ENCODE measurements at places on chromosomes 12 and 14.

DNA sequence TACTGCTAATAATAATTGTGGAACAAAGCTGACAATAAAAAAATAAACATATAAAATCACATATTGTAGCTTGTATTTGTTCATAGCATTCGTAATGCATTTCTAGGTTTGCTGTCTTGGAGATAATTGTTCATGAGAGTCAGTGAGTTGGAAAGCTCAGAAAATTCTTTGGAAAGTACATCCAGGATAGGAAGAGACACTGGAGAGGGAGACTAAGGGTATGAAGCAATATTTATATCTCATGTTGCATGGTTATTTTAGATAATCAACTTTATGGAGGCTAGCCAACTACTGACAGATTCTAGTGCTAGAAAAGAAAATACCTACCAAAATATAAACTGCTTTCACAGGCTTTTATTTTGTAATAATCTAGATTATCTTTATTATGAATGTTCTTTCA lies 1095.2 kb downstream of the FSCB start:
- DNase-seq, result no peak

- DNase-seq, result no peak
Measured at GRCh38 chr12:32651151-32651955, 27.7 kb upstream of the DNM1L start.

DNA sequence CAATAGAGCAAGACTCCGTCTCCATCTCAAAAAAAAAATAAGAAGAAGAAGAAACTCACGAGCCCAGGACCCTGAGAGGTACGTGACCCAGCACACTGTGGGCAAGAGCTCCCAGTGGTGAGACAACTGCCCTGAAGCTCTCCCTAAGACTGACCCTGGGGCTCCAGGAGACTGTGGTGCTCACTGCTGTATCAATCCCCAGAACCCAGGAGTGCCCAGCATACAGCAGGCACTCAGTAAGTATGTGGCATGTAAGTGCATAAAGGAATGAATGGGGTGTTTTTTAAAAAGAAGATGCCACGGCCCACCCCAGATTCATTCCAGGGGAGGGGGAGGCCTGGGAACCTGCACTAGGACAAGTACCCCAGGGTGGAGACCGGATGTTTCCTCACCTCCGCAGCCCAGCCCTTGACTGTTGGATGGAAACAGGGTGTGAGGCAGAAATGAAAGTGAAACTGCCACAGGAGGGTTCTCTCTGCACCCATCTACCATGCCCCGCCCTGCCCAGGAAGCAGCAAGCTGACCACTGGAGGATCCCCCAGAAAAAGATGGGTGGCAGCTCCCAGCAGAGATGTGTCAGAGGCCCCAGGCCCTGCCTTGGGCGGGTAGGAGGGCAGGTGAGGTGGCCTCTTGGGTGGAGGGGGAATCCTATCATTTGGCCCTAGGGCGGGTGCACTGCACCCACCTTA lies 12.2 kb downstream of the ITPK1 start:
- no peak for DNase-seq

- no peak for DNase-seq
Measured at GRCh38 chr12:41661141-41661765, 473.1 kb downstream of the PDZRN4 start.

DNA sequence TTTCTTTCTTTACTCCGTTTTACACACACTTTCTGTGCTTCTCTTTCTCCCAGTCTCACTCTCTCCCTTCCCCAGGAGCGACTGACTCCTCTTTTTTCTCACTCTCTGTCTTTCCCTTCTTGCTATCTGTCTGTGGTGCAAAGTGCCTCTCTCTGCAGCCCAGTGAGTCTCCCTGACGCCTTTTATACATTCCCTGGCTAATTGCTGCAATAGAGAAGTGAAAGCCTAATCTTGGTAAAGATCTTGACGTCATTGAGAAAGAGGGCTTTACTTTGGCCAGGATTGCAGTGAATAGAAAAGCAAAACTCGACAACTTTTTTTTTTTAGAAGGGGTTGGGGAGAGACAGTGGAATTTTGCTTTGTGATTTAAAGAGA lies 706 bp upstream of the DIO2 start:
- DNase-seq, result no peak

DNA sequence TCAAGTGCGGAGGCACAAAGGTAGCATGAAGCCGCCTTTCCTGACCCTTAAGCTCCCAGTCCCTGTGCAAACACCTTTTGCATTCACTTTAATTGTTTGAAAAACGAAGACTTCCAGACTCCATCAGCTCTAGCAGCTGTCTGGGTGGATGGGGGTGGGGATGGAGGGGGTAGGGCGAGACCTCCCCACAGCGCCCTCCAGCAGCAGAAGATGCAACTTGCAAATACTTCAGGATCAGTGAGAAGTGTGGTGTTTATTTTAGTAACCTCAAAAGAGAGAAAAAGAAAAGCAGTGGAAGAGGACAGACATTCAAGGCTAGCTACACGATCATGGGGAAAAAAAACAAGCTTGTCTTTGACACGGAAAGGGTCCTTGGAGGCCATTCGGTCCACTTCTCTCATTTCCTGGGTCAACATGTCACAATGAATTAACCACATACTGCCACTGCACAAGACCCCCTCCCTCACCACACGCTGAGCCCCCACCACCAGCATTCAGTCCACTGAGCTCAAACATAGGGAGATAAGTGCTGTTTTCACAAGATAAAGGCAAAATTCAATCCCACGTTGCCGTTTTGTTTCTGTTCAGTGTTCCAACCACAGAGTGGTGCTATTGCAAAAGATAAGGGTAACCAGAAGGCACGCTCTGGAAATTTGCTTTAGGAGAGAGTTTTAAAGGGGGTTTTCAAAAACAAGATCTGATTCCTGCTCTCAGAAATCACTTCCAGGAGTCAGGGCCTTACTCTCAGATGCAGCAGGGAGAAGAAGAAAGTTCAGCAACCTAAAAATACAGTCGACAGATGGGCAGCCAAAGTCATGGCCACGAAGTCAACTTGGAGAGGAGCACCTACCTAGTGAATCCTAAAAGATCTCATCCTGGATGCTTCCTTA lies 3.3 kb upstream of the NTF3 start:
- peak; percentile 65 for DNase-seq

GRCh38 chr14:86654558-86655184 lies 1124.7 kb downstream of the FLRT2 start:
- DNase-seq, result peak; percentile 11

GRCh38 chr12:71360013-71360412 lies 79.6 kb upstream of the LGR5 start:
- no peak for DNase-seq

GRCh38 chr14:44162197-44162596 lies 344.9 kb downstream of the FSCB start:
- no peak for DNase-seq

- no peak for DNase-seq
Measured at GRCh38 chr12:40184493-40185302, 40.1 kb upstream of the LRRK2 start.

DNA sequence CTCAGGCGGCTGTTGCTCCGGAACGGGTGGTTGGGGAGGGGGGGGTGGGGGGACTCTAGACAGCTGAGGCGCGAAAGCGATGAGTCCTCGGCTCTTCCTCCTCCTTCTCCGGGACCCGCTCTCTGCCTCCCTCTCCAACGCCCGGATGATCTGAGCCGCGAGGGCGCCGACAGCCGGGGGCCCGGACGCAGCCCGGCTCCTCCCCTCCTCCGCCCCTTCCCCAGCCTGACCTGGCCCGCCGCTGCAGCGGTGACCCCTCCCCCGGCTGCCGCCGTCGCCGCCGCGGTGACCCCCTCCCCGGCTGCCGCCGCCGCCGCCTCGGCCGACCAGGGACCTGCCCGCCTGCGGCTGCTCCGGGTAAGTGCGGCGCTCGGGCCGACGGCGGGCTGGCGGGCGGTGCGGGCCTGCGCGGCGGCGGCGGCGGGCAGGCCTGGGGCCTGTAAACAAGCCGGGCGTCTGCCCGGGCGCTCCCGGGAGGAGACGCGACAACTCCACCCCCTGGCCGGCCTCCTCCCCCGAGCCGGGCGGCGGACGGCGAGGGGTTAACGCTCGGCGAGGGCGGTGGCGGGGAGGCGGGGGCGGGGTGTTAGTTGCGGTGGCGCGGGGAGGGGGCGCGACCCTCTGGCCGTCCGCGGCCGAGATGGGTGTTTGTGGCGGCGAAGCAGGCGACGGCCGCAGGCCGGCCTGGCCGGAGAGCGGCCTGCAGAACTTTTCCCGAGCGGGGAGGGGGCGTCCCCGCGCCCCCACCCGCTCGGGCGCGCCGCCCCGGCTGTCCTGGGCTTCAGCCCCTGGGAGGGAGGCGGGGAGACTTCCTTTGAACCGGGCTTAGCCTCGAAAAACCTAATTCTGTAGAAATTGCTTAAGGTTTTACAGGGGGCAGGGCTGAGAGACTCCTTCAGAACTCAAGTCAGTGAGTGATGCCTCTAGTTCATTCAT lies 568 bp downstream of the PPM1A start:
- peak; percentile 55 for DNase-seq

DNA sequence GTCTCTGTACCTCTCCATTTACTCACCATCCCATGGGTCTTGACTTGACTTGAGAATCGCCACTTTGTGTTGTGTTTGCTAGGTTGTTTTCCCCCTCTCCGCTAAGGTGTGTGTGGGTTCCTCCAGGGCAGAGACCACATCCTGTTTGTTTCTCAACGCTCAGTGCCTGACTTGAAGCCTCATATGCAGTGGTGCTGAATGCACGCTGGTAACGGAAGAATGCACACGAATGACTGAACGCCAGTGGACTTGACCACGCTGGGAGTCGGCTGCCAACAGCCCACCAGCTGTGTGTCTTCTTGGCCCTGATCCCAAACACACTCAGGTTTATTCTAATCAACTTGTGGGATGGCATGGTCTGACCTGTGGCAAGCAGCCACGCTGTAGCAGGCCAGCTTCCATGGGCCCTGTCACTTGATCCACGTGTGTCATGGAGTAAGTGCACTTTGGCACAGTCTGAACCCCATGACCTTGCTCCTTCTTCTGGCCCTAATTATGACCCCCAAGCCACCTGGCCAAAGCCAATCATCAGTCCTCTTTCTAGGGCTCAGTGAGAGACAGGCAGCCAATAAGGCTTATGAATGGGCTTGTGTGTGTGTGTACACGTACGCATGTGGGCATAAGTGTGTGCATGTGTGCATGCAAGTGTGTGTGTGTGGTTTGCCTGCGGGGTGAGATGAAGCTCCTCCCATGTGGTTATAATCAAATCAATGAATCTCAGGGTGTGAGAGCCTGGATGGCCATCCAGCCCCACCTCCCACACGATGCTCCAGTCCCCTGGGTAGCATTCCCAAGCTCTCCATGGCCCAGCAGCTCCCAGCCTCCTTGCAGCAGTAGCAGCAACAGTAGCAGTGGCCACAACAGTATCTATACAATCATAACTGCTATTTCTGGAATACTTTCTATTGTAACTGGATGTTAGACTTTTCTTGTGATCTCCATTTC lies 6.4 kb upstream of the TC2N start:
- no peak for DNase-seq

GRCh38 chr14:81465507-81466228 lies 65.5 kb upstream of the STON2 start:
- DNase-seq, result no peak

DNA sequence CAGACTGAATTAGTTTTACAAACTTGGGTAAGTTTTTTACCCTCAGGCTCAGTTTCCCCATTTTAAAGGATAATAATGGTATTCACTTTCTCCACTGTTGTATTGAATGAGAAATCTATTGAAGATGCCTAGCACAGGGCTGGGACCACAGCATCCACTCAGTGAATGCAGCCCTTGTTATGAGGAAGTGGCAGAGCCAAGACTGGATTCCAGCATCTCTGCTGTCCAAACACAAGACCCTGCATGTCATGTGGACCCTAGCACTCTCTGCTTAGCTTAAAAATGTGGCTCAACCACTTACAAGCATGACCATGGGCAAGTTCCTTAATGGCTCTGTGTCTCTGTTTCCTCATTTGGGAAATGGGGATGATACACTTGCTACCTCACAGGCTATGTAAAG lies 24.1 kb upstream of the TRIM9 start:
- DNase-seq, result no peak

GRCh38 chr14:76123426-76124225 lies 28.1 kb upstream of the GPATCH2L start:
- no peak for DNase-seq

- DNase-seq, result no peak
Measured at GRCh38 chr12:91923864-91924263, 221.8 kb downstream of the BTG1 start.

DNA sequence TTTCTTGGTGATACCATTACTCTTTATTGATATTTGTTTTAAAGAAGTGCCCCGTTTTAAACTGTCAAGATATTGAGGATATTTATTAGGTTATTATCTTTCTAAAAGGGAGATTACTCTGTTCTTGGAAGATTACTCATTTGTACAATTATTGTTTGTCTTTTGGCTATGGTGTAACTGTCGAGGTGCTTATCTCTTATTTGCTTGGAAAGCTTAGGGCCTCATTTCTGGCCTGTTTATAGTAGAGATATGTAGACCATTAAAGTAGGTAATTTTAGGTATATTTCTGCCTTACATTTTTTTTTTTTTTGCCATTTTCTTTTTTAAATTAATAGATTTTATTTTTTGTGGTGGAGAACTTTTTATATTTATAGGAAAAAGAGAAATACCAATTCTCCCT lies 74.2 kb downstream of the KTN1 start:
- no peak for DNase-seq

DNA sequence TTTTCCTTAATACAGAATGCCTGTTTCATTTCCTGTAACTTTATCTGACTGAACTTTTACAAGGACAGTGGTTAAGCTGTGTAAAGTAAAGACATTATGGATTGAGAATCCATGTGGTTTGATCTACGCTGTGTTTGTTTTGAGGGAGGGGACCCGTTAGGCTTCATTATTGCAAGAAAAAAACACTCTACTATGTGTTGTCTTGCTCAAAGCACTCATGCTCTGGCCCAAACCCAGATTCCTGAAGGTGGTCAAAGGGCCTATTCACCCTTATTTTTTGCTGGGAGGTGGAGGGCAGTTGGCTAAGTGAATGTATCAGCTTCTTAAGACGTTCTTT lies 11.9 kb downstream of the RNF10 start:
- no peak for DNase-seq

DNA sequence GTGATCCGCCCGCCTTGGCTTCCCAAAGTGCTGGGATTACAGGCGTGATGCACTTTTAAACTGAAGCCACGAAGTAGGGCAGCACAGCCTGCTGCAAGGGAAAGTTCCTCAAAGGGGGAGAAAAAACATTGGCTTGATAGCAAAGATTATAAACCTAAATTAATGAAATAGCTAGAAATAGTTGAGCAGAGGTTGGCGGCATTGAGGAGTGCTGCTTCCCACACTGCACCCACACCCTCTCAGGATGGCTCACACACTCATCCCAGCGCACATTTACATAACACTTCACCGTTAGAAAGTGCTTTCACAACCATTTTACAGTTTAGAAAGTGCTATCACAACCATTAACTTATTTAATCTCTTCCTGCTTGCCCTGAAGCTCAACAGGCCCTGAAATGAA lies 44.4 kb upstream of the TCL1A start:
- no peak for DNase-seq

DNA sequence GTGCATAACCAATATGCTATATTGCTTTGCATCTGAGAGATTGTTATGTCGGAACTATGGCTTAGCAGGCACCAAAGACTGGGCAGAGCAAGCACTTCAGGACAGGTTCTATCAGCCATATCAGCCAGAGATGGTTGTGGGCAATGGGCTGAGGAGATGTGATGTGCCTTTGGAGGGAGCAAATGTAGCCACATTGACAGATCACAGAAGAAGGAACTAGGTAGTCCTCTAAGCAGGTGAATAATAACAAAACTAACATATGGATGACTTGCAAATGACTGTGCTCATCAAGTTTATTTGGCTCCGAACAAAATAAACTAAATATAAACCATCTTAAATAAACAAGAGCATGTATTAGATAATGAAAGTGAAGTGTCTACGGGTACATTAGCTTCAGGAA lies 291.7 kb downstream of the RMST start:
- no peak for DNase-seq

GRCh38 chr14:87542288-87542687 lies 450.7 kb downstream of the GALC start:
- no peak for DNase-seq

- DNase-seq, result no peak
Measured at GRCh38 chr12:3712209-3712992, 40.5 kb downstream of the CRACR2A start.
